ENCODE measurements at places on chromosomes 3 and 15.

DNA sequence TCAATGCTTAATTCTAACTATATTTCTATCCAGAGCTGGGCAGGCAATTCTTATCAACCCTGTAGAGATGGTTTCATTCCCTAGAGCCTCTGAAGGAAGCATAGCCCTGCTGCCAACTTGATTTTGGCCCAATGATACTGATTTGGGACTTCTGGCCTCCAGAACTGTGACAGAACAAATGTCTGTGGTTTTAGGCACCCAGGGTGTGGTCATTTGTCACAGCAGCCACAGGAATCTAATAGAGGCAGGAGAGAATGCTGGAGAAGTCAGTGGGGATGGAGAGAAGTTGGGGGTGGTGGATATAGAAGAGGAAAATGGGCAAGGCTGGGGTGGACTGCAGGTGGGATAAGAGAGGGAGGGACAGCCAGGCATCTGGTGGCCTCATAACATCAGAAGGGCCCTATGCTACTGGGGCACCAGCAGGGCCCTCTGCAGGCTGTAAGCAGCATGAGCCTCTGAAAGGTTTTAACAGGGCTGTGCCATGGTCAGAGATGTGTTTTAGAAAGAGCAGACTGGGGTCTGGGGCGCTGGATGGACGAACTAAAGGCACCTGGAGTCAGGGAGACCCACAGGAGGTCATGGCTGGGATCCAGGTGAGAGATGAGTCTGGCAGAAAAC is 19.8 kb downstream of the MRPS11 start:
- DNase-seq: peak; percentile 6

- no peak for DNase-seq
Observed at GRCh38 chr3:150306083-150306482, 102.0 kb upstream of the TSC22D2 start.

GRCh38 chr3:51535146-51536019 is 3.1 kb upstream of the RAD54L2 start:
- DNase-seq: no peak

DNA sequence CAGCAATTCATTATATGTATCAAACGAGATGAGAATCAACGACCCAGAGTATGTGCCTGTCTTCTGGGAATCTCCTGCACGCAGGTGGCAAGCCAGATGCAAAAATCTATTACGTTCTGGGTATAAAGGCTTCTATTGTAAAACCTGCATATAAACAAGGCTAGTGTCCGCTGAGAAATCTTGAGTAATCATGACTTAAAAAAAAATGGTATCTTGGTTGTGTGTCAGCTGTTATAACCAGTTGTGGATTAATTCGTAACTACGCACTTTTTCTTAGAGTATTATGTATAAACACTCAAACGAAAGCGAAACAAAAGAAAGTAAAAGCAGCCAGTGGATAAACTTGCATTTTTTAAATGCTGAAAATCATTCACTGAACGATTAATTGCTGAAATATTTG is 509.1 kb downstream of the RSL24D1 start:
- DNase-seq: no peak

GRCh38 chr3:129888771-129889170 is 4.7 kb downstream of the TMCC1 start:
- peak; percentile 96 for DNase-seq

- no peak for DNase-seq
Observed at GRCh38 chr3:146899171-146899570, 294.0 kb upstream of the PLSCR5 start.

DNA sequence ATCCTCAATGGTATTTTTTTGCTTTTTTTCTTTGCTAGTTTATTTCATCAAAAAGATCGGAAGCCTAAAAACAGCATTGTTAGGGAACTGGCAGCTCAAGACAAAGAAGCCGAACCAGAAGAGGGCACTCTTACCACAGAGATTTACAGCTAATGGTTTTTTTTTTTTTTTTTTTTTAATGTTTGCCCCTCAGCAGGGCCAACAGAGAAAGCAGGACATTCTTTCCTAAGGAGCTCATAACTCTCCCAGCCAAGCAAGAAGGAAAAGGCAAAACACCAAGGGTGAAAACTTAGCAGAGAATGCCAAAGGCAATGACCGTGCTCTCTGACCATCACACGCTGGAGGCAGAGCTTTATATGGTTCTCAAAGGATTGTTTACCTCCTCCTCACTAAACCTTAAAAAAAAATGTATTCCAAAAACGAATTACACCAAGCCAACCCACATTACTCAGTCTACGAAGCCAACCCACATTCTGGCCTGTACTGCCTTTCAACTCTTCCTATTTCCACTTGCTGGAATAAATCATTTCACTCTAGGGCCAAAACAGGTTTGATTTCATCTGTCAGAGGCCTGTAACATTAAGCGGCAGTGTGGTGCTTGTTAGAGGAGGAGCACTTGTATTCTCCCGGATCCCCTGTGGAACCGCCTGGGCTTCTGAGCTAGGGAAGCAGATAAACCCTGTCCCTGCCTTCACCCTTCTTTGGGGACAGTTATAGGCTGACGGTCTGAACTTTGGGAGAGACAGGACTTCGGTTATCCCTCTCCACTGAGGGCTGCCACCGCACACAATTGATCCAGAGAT is 35.6 kb upstream of the GYG1 start:
- DNase-seq: peak; percentile 93

DNA sequence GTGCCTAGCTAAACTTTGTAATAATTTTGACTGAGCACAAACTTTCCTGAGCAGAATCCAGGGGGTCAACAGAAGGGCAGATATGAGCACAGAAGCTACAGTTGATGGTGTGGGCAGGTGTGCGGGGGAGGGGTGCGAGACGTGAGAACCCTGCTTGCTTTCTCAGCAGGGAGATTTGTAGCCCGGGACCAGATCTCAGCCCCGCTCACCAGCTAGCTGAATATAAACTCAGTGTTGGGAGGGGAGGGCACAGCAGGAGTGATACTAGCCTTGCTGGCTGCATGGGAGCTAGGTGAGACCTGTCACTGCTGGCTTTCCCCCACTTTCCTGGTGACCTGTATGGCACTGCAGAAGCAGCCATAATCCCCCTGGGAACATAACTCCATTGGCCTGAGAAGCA is 83.4 kb downstream of the CLDN1 start:
- no peak for DNase-seq

DNA sequence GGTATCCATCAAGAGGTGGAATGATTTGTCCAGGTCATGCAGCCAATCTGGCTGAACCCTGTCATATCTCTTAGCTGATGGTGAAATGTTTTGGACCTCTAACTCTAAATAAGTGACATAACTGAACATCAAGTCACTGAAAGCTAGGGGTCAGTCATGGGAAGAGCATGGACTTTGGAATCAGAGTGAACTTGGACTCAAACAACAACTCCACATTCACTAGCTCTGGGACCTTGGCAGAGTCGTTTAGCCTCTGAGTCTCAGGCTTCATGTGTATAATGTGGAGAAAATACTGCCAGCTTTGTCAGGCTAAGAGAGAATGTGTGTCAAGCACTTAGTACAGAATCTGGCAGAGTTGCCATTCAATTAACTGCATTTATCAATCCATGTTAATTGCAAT is 557.8 kb upstream of the CFAP20DC start:
- no peak for DNase-seq
